ENCODE measurements at places on chromosomes 2 and 18.

GRCh38 chr2:194938066-194938465 lies 719.0 kb upstream of the SLC39A10 start:
- DNase-seq = no peak

DNA sequence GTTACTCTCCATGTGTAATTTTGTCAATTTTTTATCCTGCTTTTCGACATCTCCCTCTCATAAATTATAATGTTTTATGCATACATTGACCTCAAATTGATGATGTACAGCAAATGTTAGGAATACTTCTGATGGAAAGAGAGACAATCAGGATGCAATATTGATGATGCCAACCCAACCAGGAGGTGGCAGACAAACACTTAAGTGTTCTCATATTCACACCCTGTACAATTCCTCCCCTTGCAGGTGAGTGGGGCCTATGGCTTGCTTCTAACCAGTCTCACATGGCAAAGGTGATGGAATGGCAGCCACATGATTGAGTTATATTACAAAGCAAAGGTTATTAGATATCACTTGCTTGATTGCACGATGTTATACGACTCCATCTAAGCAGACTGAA lies 594.3 kb upstream of the REG3G start:
- DNase-seq = no peak

- DNase-seq = no peak
These were observed 24.9 kb downstream of the TET3 start for GRCh38 chr2:74009577-74009976.

GRCh38 chr2:212421556-212422334 lies 116.9 kb downstream of the ERBB4 start:
- DNase-seq = no peak

GRCh38 chr2:55157474-55157884 lies 74.6 kb downstream of the CLHC1 start:
- DNase-seq = no peak

DNA sequence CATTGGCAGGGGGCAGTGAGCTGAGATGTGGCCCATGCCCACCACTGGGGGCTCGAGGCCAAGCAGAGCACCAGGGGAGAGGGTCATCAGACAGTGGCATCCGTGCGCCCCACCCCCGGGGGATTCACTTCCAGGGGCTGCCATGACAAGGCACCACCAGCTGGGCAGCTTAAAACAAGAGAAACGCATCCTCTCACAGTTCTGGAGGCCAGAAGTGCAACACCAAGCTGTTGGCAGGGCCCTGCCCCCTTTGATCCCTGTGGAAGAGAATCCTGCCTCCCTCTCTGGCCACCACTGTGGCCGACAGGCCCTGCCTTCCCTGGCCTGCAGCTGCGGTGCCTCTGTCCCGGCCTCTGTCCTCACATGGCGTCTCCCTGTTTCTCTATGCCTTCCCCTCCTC lies 187.7 kb upstream of the ID2 start:
- DNase-seq = no peak

- DNase-seq = no peak
These were observed 517.5 kb downstream of the STK39 start for GRCh38 chr2:167729911-167730310.

DNA sequence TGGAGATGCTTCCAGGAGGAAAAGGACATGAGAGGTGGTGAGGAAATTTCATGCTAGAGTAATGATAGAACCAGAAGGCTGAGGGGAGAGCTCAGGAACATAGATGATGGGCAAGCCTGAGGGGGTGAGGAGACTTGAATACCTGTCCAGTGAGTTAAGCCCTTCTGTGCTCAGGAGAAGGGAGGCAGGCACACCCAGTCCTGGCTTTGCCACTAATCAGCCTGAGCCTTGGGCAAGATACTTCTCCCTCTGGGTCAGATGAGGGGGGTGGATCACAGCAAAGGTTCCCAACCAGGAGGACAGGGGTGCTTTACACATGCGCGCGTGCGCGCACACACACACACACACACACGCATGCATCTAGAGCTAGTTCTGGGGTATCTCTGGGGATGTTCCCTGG lies 151.6 kb upstream of the MSH6 start:
- no peak for DNase-seq

DNA sequence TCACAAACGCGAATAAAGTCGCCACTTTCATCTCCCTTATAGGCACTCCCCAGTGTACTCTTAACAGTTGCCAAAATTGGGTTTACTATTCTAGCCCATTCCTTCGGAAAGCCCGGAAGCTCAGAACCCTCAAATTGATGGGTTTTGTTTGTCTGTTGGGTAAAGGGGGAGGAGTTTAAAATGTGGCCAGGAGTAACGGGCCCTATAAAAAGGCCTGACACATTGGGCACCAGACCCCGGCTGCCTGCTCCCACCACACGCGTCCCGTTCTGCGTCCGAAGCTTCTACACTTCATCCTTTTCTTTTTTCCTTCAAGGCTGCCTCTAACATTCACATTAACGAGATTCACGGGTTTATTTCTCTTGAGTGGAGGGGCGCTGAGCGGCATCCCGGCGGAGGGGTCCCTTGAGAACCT lies 837 bp downstream of the NHEJ1 start:
- DNase-seq = no peak

DNA sequence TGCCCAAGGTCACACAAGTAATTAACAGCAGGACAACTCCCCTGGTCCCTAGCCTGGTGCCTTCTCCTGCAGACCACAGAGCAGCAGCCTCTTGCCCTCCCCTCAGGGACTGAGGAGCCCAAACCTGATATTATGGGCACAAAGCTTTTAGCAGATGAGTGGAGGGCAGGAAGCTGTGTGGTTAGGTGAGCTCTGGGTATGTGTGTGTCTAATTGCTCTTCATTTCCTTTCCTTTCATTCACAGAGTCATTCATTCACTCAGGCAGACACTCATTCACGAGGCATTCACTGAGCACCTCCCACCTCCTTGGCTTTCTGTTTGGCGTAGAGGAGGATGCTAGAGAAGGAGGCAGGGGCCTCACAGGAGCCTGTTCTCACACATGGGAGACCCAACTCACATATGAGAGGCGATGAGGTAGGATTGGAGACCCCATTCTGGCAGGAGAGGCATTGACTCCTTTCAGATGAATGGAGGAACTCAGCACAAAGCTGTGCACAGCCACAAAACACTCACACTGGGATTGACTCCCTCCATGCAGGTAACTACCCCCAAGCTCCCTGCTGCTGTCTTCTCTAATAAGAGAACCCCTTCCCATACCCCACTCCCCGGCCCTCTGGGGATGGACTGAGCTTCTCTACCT lies 306.8 kb upstream of the SKOR2 start:
- no peak for DNase-seq

GRCh38 chr2:11103984-11104793 lies 51.1 kb upstream of the SLC66A3 start:
- DNase-seq = no peak

- no peak for DNase-seq
These were observed 104.2 kb upstream of the RND3 start for GRCh38 chr2:150591496-150592285.

DNA sequence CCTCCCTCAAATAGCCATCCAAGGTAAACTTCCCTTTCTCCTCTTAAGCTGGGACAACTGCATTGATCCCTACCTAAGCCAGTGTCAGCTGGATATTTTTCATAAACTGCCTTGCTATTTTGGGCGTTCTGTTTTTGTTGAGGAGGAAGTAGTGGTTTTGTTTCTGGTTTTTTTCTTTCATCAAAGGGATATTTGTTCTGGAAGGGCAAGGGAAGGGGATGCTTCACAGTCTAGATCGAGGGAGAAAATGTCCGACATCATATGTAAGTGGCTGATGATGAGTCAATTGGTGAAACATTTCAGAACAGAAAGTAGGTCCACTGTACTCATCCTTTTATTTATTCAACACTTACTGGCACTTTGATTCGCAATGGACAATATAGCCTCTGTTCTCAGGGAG lies 31.0 kb downstream of the TANC1 start:
- no peak for DNase-seq

DNA sequence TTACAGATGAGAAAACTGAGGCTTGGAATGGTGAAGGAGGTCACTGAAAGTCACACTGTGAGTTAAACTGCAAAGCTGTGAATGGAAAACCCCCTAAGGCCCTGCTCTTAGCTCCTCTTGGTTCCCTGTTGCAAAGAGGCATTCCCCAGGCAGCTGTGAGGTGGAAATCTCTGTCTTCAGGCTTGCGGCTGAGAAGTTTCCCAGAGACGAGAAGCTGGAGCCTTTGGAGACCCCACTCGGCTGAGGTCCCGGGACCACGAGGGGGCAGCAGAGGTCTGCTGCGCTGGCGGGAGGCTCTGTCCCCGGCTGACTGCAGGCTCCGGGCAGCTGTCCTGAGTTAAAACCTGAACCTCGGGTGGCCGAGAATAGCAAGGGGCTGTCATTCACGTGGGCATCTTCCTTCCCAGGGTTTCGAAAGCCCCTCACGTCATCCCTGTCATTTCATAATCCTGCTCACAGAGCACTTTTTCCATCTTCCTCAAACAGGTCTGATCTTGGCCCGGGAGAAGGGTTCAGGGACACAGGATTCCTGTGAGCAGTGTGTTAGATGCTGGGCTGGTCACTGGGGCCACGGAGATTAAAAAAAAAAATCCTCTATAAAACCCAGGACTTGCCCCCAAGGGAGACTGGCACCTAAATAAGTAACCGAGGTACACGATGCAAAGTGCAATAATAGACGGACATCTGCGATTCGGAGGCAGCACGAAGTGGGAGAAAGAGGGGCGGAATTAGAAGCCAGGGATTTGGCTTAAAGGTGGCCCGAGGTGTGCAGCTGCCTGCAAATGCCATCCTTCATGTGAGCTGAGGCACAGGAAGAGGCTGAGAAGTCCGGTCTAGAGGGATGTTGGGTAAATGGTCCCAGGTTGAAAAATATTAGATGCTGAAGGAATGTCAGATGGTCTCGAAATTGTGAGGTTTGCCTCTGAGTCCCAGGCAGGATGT lies 24.6 kb upstream of the ATOH8 start:
- DNase-seq = peak; percentile 77

GRCh38 chr2:198701481-198701880 lies 756.3 kb downstream of the SATB2 start:
- no peak for DNase-seq

GRCh38 chr2:42775186-42775585 lies 11.3 kb upstream of the OXER1 start:
- no peak for DNase-seq

DNA sequence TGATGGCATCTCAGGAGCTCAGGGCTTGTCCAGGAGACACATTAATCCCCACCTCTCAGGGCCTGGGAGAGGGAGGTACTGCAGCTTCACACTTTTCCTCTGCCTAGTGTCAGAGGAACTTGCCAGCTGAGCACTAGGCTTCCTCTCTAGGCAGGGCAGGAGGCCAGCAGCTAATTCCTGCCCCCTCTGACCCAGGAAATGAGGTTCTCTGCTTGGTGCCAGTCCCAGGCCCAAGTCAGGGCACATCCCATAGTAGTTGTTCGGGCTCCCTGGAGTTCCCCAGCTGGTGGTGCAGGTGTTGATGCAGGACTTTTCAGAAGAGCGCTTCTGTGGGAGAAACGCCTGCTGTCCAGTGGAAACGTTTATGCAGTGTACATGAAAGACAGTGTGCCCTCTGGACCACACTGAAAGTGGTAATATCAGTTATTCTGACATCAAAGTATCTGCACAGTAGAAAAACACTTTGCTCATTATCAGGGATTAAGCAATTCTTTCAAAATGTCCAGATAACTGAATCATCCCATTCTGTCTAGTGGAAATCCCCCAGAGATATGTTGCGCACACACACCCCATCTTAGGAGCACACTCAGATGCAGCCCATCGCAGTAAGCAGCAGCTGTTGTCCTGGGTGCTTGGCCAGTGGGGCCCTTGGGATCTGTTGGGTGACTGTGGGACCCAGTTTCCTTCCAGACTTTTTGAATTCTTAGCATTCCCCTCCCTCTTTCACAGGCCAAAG lies 17.8 kb upstream of the SCLY start:
- no peak for DNase-seq

GRCh38 chr2:29821591-29821990 lies 99.8 kb downstream of the ALK start:
- no peak for DNase-seq

DNA sequence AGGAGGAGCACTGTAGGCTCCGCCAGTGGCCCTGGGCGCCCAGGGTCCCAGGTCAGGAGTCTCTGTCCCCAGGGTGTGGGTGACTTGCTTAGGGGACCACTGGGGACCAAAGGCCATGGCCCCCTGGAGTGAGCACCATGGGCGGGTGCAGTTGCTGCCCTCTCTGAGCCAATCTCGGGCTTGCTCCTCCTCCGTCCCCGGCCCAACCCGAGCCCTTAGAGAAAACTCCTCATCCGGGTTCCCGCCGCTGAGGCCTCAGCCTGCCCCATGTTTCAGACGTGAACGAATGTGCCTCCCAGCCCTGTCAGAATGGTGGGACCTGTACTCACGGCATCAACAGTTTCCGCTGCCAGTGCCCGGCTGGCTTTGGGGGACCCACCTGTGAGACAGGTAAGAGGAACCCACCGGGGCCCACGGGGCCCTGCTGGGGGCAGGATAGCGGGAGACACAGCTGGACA lies 38.6 kb downstream of the SNED1 start:
- no peak for DNase-seq

DNA sequence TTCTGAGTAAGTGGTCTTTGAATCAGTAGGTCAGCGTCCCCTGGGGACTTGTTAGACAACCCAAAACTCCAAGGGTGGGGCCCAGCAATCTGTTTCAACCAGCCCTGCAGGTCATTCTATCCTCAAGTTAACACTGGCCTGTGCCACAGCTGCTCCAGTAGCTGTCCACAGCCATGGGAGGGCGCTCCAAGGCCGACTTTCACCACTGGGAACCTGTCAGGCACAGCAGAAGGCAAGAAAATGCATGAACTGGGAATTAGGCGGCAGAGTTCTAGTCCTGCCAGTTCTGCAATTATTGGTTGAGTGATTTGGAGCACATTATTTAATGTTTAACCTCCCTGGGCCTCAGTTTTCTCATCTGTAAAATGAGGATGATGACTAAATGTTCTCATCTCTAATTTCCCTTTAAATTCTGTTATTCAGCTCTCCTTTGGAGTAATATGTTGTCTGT lies 17.4 kb upstream of the MRPL33 start:
- DNase-seq = peak; percentile 45

DNA sequence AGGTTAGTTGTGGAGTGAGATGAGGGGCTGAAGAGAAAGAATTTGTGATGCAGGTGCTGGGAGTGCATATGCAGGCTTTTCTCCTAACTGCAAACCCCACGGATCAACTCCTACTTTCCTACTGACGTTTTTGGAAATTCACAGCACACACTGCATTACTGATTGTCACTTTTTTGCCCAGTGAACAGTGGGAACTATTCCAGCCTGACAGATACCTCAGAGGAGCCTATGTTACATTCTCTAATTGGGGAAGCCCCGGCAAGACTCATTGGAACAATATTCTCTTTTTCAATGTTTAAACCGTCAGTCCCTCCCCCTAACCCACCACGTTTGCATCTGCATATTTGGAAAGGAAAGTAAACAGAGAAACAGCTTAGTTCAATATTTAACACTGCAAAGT lies 126.2 kb downstream of the DPP4 start:
- no peak for DNase-seq

Measured in left kidney (tissue), 8 donors.